Erythroblast (primary cell): ENCODE measurements at places on chromosomes 16 and 17.

DNA sequence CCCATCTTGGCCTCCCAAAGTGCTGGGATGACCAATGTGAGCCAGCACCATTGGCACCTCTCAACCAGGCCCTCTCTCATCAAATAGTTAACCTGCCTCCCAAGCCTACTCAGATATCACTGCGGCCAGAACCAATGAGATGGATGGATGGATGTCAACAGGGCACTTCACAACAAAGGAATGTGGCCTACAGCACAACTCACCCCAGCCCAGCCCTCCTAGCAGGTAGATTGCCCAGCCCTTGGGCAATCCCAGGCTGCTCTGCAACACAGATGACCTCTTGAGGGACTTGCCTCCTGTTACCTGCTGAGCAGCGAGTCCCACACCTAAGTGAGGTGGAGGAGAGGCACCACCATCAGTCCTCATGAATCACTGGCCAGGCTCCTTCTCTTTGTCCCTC, 22.6 kb upstream of the KIFC3 start:
- no peak for DNase-seq

DNA sequence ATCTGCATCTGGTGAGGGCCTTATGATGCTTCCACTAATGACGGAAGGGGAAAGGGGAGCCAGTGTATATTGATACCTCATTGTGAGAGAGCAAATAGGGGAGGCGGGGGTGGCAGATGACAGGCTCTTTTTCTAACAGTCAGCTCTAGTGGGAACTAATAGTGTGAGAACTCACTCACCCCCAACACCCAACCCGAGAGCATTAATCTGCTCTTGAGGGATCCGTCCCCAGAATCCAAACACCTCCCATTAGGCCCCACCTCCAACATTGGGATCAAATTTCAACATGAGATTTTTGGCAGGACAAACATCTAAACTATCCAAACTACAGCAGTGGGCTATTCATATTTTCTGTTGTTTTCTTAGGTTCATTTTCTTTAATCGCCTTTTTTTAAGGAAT, 54.4 kb downstream of the BPTF start:
- no peak for DNase-seq

- peak; percentile 76 for DNase-seq
These were observed 6.7 kb downstream of the TRPV1 start for GRCh38 chr17:3602499-3602898.

DNA sequence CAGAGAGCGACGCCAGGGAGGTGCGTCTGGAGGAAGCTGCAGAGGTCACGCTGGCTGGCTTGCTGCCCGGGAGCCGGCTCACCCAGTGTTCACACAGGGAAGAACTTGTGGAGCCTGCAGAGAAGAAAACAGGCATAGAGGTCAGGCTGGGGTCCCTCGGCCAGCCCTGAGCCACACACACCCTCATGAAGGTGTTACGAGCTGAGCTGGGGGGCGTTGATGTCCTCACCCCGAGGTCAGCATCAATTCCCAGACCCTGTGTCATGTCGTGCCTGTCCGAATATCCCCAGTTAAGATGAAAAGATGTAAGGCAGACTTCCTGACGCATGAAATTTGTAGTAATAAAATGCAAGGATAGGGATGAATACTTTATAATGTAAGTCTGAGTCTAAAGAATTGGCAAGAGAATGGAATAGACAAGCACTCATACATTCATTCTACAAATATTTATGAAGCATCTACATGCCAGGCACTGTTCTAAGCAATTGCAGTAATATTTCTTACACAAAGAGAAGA, 77.1 kb downstream of the USP31 start:
- DNase-seq, result no peak

DNA sequence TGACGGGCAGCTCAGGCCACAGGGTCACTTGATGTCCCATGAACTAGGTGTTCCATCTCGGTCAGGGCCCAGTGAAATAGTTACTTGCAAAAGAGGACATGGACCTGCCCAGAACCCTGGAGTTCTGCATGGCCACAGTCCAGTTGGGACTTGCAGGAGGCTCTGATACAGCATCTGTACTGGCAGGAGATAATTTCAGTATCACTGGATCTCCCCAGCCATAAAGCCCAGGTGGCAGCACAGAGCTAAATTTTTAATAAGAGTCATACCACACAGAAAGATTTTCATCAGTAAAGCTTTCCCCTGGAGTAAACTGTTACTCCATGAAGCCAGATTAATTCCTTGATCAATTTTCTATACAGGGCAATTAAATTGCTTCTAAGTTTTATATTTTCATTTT, 18.0 kb upstream of the SLC16A5 start:
- no peak for DNase-seq

- no peak for DNase-seq
These were observed 30.9 kb upstream of the HLF start for GRCh38 chr17:55233840-55234239.

- no peak for DNase-seq
These were observed 73.0 kb downstream of the KLHDC4 start for GRCh38 chr16:87692756-87693155.

GRCh38 chr16:19753815-19754643, 36.0 kb downstream of the IQCK start:
- no peak for DNase-seq

DNA sequence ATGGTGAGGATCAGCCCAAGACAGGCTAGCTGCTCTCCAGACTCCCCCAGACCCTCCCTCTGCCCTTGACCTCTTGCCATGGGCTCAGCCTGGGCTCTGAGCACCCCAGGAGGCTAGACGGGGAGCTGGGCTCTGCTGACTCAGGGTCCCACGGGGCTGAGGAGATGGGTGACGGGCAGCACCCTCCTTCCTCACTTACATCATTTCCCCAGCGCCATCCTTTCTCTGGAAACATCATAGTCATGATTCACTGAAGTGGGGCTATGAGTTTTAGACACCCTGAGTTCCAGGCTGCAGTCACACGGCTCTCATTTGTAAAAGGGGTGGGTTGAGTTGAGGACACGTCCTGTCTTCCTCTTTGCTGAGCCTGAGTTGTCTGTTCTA, 3.0 kb upstream of the ITGAX start:
- no peak for DNase-seq

DNA sequence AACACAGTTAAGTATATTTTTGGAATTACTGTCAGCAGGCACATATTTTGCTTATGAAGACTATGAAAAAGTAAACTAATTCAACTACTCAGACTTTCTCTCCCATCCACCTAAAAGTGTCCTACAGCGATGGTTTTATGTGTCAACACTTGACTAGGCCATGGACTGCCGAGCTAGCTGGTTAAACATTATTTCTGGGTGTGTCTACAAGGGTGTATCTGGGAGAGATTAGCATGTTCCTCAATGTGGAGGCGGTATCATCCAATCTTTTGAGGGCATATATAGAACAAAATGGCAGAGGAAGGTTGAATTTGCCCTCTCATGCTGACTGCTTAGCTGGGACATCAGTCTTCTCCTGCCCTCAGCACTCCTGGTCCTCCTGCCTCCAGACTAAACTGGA, 82.7 kb upstream of the CDYL2 start:
- no peak for DNase-seq

GRCh38 chr16:65998443-65998842, 368.0 kb upstream of the CDH5 start:
- DNase-seq, result no peak
